Testis (tissue), 5 donors: ENCODE measurements at places on chromosomes 4 and X. TPM values are rescaled to one million over a fixed set of nuclear protein-coding genes. Genes with fewer than 3 reads are reported as not detected.
A peak's percentile ranks its signal among the peaks of the same experiment; 100 is the strongest.

MSX1 gene
- total RNA-seq, result 1.7 TPM

GYG2 gene
- total RNA-seq, result 2.4 TPM

DNA sequence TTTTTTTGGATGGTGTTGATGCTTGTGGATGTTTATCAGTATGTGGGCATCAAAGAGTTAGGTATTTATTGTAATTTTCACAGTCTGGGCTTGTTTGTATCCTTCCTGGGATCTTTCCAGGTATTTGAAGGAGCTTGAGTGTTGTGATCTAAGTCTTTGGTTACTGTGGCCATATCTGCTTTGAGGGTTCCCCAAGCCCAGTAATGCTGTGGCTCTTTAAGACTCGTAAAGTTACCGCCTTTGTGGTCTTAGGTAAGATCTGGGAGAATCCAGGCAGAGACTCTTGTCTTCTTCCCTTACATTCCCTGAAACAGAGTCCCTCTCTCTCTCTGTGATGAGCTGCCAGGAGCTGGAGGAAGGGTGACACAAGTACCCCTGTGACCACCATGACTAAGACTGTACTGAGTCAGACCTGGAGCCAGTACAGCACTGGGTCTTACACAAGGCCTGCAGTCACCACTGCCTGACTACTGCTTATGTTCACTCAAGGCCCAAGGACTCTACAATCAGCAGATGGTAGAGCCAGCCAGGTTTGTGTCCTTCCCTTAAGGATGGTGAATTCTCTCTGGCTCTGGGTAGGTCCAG lies 62.2 kb downstream of the FMR1NB start:
- no peak for DNase-seq

GRCh38 chr4:85932500-85933290 lies 427.2 kb downstream of the MAPK10 start:
- peak; percentile 26 for DNase-seq

DNA sequence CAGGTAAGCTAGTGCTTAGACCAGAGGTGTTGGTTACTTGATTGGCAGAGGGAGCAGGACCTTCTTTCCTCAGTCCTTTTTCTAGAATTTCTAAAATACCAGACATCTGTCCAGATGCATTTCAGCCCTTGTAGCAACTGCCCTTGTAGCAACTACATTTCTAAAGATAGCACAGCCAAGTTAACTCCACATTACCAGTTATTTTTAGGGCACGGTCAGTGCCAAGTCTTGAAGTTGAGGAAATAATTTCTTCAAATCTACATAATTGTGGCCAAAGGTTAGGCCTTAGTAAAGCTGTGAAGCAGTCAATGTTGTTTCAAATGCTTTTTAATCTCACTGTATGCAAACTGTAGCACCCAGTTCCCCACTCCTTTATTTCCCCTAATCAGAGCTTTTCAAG lies 62.9 kb downstream of the MID1IP1 start:
- DNase-seq, result no peak
